Ecto neural progenitor cell (in vitro differentiated cells): ENCODE measurements at places on chromosomes 2 and 18.

DNA sequence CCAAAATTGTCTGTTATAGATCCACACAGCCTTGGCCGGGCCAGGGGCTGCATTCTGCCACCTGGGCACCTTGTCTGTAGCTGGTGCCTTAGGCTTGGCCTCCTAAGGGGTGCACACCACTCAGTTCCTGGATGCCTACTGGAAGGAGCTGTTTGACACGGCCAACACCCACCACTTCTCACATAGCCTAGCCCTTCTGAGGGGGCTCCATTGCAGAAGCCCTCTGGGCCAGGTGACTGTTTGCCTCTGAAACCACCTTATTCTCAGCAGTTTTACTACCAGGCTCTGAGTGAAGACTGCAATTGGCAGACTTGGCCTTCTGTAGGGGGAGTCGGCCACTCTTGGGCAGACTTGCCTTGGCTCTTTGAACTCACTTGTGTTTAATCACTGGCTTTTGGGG, 39.5 kb downstream of the EPHA4 start:
- DNase-seq, result no peak

GRCh38 chr18:34767601-34768027, 57.5 kb downstream of the DTNA start:
- no peak for DNase-seq

DNA sequence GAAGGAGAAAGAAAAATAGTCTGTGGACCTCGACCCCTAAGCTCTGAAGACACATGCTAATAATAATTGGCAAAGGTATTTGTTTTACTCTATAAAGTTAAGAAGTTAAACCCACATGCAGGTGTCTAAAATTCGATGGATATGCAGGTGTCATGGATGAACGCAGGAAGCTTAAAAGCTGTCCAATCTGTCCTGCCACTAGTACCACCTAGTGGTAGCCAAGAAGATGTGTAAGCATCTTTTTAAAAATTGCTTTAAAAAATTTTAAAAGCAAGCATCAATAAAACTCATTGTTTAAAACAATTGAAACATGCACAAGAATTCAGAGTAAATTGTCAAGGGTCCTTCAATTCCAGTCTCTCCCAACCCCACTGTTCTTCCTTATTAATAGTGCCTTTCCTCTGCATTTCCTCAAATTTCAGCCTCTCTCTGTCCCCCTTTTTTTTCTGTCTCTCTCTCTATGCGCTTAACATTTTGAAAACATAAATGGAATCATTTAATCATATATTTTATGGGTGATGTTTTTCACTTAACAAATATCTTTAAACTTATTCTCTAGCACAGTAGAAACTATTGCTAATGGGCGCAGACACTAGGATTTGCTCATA, 30.6 kb upstream of the PPP3R1 start:
- DNase-seq, result no peak

GRCh38 chr2:121570036-121570666, 39.5 kb downstream of the RNU4ATAC start:
- DNase-seq, result no peak

DNA sequence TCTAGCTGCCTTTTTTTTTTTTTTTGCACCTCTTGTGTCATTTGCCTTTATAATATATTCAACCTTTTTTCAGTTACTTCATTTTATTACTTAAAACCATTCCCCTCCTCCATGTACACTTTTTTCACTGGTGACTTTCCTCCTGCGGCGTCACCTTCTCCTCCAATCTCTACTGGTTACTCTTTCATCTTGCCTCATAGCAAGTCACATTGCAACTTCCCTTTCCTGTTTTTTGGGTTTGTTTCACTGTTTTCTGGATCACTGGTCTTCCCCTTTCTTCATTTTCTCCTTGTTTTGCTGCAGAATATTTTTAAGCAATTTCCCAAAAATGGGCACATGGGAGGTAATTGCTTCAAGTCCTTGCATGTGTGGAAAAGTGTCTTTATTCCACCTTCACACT, 37.7 kb upstream of the GPR155 start:
- no peak for DNase-seq

DNA sequence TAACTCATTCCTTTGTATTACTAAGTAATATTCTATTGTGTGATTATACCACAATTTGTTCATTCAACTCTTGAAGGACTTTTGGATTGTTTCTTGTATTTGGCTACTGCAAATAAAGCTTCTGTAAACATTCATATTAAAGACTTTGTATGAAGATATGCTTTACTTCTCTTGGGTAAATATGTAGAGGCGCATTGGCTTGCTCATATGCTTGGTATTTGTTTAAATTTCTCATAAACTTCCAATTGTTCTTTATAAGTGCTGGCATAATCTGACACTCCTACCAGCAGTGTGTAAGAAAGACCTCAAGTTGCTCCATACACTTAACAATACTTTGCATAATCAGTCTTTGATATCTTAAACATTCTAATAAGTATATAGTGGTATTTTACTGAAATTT, 792.8 kb upstream of the LRRTM1 start:
- no peak for DNase-seq

GRCh38 chr2:175568109-175568730, 386.7 kb upstream of the ATP5MC3 start:
- DNase-seq, result no peak

DNA sequence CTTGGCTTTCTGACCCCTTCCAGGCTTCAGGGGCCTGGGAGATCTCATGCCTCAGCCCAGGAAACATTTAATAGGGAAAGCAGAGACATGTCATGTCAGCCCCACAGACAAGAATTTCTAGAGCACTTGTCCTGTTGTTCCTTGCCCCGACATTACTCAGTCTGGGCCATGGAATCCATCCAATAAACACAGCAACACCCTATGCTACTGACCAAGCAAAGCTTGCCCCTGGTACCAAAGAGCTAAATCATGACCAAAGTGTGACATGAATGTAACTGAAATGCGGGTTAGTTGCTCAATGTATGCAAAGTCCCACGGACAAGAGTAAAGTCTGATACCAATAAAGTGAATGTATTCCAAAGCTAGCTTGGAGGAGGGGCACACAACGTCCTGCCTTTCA, 35.1 kb downstream of the EHD3 start:
- no peak for DNase-seq

DNA sequence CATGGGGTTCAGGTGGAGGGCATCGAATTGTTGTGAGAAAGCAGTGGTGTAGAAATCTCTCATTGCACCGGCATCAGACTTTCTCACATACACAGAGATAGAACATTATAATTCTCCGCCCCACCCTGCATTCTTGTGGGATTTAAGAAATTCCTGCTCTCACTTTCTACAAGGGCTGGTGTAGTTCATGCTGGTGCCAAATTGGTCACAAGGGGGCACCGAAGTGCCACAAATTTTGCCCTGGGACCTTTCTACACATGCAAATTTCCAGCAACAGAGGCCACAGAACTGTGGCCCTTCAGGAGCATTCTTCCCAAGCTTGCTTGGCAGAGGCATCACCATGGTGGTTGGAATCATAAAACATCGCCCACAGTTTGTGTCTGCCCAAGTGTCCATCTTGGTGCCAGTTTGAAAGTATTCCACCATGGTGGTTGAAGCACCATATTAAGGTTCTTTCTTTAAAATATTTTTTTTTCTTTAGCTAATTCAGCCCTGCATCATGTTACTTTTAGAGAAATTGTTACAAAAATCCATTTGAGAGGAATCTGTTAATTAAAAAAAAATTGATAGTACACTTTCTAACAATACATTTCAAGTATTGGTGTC, 521.2 kb upstream of the FANCL start:
- DNase-seq, result peak; percentile 85

- no peak for DNase-seq
These were observed 133.5 kb upstream of the ALKAL2 start for GRCh38 chr2:421406-421805.

DNA sequence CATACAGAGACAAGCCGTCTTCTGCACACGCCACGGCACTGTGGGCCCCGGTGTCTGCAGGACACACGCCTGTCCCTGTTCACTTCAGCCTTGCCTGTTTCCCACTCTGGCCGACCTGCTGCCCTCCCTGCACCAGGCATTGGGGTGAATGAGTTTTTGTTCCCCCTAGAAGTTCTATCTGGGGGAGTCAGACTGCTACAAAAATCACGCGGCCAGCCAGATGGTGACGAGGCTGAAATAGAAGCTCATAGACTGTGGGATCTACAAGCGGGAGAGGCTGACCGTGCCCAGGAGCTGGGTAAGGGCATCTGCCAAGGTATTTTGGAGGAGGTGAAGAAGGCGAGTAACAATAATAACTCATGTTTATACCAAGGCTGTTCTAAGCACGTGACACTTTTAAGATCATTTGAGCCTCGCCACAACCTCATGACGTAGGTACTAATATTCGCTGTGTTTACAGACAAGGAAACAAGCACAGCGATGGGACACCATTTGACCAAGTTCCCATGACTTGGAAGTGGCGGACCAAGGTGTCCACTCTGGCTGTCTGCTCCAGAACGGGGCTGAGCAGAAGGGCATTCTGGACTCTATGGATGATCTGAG, 53.6 kb downstream of the KCNF1 start:
- DNase-seq, result no peak

GRCh38 chr2:128754246-128754724, 435.6 kb upstream of the HS6ST1 start:
- peak; percentile 19 for DNase-seq

GRCh38 chr2:180413336-180413735, 406.2 kb upstream of the CWC22 start:
- DNase-seq, result no peak

DNA sequence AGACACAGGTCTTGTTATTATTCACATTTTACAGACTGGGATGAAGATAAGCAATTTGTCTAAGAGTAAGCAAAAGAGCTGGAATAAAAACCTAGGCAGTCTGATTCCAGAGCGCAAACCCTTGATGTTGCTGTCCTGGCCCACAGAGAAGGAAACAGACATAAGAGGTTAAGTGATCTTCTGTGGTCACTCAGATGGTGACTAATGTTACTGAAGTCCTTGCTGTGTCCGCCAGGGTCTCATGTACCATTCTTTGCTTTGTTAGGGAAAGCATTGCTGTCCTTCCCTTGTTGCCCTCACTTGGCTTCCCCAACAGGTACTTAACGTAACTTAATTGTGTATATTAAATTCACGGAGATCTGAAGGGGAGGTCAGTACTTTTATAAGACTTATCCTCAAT, 14.9 kb upstream of the FAP start:
- DNase-seq, result no peak

- DNase-seq, result no peak
These were observed 402.0 kb upstream of the MMADHC start for GRCh38 chr2:149989447-149990063.

DNA sequence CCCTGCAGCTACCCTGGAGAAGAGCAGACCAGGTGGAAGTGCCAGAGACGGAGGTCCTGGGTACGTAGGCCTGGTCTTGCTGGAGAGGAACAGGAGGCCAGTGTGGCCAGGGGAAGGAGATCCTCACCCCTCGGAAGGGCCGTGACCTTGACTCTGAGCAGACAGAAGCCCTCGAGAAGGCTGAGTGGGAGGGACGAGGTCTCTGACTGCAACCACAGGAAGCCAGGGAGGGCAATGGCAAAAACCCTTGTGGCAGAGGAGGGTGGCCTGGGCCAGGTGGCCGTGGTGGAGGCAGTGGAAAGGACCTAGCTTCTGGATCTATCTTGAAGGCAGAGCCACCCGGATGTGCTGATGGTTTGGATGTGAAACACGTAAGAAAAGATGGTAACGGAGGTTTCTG, 28.1 kb downstream of the THAP4 start:
- DNase-seq, result no peak

GRCh38 chr18:69205925-69206324, 194.8 kb upstream of the DOK6 start:
- no peak for DNase-seq

DNA sequence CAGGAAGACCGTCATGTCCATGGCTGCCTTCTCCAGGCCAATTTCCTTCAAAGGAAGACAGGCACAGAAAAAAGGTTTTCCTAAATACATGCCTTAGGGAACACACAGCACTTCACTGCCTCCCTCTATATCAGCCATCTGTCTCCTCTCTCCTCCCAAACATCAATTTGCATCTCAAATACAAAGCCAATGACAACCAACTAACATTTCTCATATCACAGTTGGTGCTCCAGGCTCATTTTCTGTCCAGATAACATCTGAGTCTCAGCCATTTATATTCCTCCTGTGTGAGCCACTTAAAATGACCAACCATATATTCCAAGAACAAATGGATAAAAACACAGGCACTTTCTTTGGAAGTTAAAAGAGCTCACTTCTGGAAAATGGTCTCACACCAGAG, 62.5 kb upstream of the ACAA2 start:
- DNase-seq, result no peak

DNA sequence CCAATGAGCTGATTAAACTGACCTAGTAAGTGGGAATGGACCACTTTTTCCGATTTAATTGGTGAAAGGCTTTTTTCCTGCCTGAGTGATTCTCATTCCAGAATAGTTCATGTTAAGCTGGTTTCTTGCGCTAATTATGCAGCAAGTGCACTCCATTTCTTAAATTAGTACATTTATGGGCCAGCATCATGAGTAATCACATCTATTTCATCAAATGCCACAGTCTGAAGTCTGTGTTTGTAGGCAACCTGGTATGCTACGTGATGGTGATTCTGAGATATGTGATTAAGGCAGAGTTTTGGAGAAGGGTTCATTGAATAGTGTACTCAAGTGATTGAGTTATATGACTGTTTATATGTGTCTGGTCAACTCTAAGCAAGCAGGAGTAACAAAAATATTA, 128.0 kb upstream of the BOD1L2 start:
- DNase-seq, result no peak

DNA sequence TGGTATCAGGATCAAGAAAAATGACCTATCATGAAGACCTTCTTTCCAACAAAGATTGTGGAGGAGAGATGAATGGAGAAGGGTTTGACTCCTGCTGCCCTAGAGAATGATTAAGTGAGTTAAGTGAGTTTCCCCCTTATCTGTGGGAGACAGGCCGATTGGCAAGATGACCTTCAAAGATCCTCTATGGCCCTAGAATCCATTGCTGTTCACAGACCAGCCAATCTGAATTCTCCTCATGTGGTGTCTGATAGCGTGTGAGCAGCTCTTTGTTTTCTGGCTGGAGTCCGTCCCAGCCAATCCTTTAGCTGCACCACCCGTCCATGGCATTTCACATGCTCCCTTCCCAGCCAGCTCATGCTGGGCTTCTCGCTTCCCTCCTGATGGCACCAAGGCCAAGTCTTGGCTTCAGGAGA, 79.4 kb downstream of the MARCHF4 start:
- DNase-seq, result no peak

DNA sequence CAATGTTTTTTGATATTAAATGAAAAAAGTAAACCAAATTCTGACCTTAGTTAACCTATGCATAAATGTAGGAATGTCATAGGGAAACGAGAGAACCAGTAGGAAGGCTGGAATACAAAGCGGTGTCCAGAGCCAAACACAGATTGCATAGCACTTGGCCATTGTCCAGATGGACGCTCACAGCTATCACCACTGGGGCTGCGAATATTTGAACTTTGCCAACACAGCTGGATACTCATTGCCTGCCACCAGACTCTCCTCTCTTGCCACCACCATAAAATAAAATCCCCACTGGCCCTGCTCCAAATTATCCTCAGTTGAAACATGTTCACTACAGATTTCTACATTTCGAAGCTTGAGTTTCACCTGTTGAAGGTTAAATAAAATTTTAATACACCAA, 159.3 kb upstream of the GULP1 start:
- DNase-seq, result no peak
